GM23248 (cell line): ENCODE measurements at places on chromosomes 5 and 9. TPM values are rescaled to one million over a fixed set of nuclear protein-coding genes. Genes with fewer than 3 reads are reported as not detected.

Gene RANBP17
- 3.8 and 5.6 TPM in 2 replicates for total RNA-seq

Gene PCDHGA10
- total RNA-seq: 10.4 and 11.1 TPM in 2 replicates

Gene SARDH
- 0.89 and 2.4 TPM in 2 replicates for total RNA-seq

- peaks cover 12% of the 10 kb centered on the region; the same call in 1 of the 2 replicates for H3K4me1 ChIP-seq
- H3K4me3 ChIP-seq: no peak overlapping the region
- no peaks in the 10 kb centered on the region for H3K27me3 ChIP-seq
- DNase-seq: peak; percentile 34
- H3K27ac ChIP-seq: no peak overlapping the region
- H3K36me3 ChIP-seq: no peaks in the 10 kb centered on the region
Measured at GRCh38 chr5:135434591-135435466, 12.3 kb downstream of the DCANP1 start.

GRCh38 chr9:80968611-80969010 is 720.7 kb downstream of the TLE1 start:
- H3K4me1 ChIP-seq: no peaks in the 10 kb centered on the region
- peak; percentile 4 for DNase-seq
- H3K4me3 ChIP-seq: no peak overlapping the region
- no peaks in the 10 kb centered on the region; the same call in 1 of the 2 replicates for H3K27me3 ChIP-seq
- no peaks in the 10 kb centered on the region for H3K36me3 ChIP-seq

DNA sequence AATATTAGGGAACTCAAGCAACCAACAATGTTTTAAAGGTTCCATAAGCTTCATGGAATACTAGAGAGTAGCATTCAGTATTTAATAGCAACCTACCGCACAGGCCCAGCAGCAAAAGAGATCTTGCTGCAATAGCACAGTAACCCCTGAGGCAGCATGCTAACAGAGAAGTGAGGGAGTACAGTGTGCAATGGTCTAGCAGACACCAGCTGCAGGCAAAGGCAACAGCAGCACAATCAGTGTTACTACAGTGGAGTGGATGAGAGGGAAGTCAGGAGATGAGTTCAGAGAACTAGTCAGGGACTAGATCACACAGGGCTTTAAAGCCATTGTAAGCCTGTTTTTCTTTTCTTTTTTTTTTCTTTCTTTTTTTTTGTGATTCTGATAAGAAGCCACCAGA is 2.8 kb downstream of the TICAM2 start:
- H3K4me3 ChIP-seq: peak overlapping the region; percentile 88
- H3K27ac ChIP-seq: peak overlapping the region; percentile 84
- no peaks in the 10 kb centered on the region for H3K36me3 ChIP-seq
- H3K27me3 ChIP-seq: no peaks in the 10 kb centered on the region
- H3K4me1 ChIP-seq: peaks cover 28% of the 10 kb centered on the region
- DNase-seq: peak; percentile 76

DNA sequence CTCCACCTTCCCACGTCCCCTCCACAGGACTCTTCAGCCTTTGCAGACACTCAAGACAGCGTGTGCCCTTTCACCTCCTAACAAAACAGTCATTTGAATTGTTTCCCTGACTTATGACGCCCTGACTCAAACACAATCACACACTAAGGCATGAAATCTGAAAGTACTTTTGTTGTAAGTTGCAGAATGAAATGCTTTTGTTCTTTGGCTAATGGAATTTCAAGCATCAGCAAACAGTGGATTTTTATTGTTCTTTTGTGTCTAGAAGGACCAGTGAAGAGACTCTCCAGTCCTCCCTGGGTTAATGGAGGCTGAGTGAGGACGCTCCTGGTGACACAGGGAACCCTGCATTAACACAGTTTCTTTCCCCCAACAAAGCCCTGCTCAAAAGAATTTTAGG is 380.1 kb downstream of the CTNND2 start:
- no peak overlapping the region for H3K27ac ChIP-seq
- DNase-seq: no peak
- H3K4me1 ChIP-seq: no peaks in the 10 kb centered on the region
- no peaks in the 10 kb centered on the region for H3K36me3 ChIP-seq
- no peak overlapping the region for H3K4me3 ChIP-seq
- H3K27me3 ChIP-seq: no peaks in the 10 kb centered on the region

GRCh38 chr9:109302606-109303005 is 18.3 kb downstream of the EPB41L4B start:
- H3K27me3 ChIP-seq: no peaks in the 10 kb centered on the region; the same call in 1 of the 2 replicates
- no peaks in the 10 kb centered on the region for H3K36me3 ChIP-seq
- H3K27ac ChIP-seq: no peak overlapping the region
- no peak for DNase-seq
- peaks cover 3% of the 10 kb centered on the region for H3K4me1 ChIP-seq
